HTR-8/SVneo (cell line): ENCODE measurements at places on chromosomes 3 and 15.

GRCh38 chr15:27638958-27639357 is 460.2 kb downstream of the OCA2 start:
- no peak for DNase-seq

- DNase-seq = no peak
Observed at GRCh38 chr15:45641999-45642932, 7.4 kb downstream of the SQOR start.

DNA sequence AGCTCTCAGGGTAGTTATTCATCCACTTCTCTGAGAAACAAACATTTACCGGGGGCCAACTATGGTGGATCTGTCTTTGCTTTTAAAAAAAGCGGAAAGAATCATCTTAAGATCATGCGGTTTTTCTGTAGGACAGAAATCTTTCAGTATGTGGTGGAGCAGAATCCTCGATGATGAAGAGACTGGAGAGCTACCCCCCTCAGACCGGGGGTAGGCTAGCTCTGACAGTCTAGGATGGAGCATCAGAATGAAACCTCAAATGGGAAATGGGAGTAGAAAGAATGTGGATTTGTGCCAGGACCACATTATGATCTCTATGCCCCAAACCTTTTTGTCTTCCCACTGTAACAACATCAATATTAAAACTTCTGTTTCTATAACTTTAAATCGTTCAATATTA is 30.3 kb downstream of the TPRG1 start:
- no peak for DNase-seq

- DNase-seq = no peak
Observed at GRCh38 chr3:33644582-33644981, 73.5 kb downstream of the CLASP2 start.

- no peak for DNase-seq
Observed at GRCh38 chr3:39515681-39516441, 48.4 kb downstream of the MOBP start.

DNA sequence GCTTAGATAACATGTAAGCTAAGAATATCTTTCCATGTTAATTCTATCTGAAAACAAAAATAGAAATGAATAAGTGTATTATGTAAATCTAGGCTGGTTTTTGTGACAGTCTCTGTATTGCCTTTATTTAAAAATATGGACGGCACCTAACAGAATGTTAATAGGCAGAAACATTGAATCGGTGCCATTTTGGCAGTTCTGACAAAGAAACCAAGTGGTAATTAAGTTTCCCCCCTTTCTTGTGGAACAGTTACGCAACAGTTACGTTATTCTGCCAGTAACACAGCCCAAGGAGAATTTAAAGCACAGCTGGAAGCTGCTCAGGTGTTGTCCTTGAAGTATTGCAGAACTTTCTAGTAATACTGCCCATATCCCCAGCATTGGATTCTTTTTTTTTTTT is 21.5 kb downstream of the LARS2 start:
- DNase-seq = no peak

DNA sequence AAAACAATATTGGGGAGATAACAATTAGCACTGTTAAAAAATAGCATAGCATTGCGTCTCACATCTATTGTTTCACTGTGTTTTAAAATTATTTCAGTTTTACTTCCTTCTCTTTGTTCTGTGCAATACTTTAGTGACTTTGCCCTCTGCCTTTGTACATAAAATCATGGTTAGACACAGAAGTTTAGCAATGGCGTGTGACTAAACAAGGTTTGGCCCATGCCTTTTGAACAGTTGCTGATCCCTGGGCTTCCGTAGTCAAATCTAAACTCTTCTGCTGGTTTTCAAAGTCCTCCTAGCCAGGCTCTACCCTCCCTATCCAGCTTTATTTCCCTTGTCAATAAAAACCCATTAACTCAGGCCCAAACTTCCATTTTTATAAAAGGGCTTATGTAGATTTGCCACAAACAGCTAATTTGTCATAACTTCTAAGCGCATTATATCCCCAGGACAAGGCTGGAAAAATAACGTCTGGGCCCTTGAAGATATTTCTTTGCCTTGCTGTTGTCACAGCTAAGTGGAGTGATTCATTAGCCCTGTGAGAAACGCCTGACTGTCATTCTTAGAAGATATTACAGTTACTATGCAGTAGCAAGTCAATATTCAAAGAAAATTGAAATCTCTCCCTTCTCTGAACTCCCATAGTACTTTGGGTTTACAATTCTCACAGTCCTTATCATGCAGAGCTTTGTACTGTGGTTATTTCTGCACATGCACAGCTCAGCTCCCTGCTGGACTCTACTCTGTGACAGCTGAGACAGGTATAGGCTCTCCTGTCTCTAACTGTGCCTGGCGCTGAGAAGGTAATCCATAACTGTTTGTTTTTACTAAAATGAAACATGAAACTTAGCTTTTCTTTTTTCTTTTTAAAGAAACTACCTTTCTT is 123.4 kb upstream of the SLC24A5 start:
- DNase-seq = no peak

- DNase-seq = no peak
Observed at GRCh38 chr15:32737304-32737703, 19.5 kb downstream of the GREM1 start.

- DNase-seq = no peak
Observed at GRCh38 chr3:113698956-113699355, 2.5 kb upstream of the USF3 start.

DNA sequence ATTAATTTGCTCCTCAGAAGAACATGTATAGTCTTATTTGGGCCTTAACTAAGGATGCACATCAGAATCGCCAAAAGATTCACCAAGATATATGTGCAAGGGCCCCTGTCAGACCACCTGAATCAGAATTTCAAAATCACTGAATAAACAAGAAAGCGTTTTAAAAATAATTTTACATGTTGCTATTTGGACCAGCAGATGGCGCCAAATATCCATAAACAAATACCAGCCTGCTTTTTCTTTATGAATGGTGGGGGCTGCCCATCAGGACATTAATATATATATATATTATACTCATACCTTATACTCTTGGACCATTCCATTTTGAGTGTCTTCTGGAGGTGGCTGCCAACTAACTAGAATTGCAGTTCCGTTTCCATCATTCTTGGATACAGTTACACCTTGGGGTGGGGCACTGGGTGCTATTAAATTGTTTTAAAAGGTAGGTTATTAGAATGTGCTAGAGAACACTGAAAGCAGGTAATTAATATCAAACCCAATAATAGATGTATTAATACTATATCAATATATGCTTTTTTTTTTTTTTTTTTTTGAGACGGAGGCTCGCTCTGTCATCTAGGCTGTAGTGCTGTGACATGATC is 1108.3 kb downstream of the ROBO1 start:
- peak; percentile 5 for DNase-seq

DNA sequence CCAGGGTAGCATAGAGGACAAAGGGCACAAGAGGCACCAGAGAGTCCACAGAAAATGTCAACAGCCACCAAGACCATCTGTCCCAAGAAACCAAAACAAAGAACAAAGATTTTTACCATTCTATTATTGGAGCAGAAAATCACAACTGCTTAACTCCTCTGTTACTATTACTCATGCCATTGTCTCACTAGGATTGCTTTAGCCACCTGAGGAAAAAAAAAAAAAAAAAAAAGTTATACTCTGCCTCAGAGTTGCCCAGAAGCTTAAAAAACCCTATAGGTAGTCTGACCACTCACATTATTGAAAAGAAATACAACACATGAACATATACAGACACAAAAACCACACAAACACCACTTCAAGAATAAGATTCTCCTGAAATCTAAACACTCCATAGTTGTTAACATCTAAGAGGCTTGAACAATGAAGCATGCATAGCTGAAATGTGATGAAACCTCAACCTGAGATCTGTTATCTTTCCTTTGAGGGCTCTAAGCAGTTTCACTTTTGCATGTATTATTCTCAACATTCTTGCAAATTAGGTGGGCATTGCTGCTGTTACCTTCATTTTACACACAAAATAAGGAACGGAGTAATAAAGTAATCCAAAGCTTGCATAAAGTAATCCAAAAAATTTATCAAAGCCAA is 85.4 kb downstream of the IGSF11 start:
- DNase-seq = no peak

DNA sequence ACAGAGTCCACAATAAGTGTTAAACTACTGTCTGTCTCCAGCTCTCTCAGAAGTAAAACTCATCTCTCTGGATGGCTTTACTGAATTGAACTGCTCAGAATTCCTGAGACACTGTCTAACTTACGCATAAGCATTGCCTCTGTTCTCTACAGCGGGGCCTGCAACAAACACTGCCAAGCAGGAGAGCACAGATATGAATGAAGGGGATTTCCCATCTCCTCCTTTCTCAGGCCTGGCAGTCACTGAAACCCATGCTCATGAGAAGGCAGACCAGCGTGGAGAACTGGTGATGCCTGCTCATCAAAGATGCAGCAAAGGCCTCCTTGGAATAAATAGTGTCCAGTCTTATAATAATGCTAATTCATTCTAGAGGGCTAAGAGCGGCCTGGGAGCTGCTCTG is 10.3 kb downstream of the RASGRP1 start:
- no peak for DNase-seq
